ENCODE measurements at places on chromosomes 4 and X.

GRCh38 chr4:115292320-115293092, 179.1 kb upstream of the NDST4 start:
- DNase-seq, result no peak

GRCh38 chrX:78316265-78316664, 11.1 kb downstream of the CYSLTR1 start:
- DNase-seq, result no peak

DNA sequence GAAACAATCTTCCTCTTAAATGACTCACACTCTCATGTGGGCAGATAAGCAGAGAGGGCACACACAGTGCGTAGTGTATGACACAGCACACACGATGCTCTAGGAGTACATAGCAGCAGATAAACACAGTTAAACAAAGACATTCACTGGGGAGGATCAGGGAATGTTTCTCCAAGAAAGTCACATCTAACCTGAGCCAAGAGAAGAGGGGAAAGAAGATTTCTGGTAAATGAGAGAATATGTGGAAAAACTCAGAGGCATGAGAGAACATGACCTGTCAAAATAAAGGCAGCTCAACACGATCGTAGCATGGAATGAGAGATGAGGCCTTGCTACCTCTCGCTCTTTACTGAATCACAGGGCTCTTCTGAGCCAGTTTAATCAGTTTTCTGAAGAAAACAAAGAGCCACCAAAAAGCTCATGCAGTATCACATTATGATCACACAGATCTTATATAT, 251.0 kb downstream of the ANK2 start:
- no peak for DNase-seq

DNA sequence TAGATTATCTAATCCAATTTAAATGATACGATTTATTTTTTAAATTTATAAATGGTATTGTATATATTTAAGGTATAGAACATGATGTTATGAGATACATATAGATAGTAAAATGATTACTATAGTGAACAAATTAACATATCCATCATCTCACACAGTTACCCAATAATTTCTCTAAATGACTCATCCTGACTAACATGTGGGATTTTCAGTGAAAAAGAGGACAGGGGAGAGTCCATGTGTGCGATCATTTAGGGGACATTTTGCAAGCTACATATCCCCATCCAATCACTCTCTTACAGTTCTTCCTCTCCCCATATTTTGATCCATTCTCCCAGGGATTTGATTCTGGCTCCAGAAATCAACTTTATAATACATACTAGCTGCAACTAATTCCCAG, 88.2 kb downstream of the ABCB7 start:
- no peak for DNase-seq

DNA sequence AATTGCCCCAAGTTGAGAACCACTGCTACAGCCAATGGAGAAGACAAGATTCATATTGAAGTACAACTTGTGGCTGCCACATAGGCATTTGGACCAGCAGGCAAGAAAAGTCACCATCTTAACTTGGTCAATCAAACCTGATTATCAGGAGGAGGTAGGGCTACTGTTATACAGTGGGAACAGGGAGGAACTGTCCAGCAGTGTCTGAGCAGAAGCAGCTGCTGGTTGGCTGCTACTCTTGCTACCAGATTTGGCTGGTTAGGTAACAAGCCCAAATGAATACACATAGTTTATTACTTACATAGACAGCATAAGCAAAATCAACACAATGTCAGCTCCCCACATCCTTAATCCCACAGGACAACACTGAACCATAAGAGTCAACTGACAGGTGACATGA, 39.4 kb downstream of the ATP1B4 start:
- no peak for DNase-seq

DNA sequence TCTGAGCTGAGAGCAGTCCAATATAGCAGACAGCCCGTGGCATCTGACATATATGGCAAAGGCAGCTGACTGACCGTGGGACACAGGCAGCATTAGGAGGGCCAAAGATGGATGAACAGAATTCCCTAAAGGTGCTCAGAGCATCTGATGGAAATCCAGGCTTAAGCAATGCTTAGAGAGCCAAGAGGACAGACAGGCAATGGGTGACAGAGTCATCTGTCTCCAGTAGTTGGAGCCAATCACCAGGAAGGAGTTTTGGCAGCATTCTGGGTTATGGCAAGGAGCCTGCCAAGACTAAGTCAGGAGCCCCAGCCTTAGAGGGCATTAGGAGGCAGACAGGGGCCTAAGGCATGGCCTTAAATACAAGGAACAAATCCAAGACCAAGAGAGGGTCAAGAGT, 153.3 kb upstream of the USP9X start:
- DNase-seq, result no peak

DNA sequence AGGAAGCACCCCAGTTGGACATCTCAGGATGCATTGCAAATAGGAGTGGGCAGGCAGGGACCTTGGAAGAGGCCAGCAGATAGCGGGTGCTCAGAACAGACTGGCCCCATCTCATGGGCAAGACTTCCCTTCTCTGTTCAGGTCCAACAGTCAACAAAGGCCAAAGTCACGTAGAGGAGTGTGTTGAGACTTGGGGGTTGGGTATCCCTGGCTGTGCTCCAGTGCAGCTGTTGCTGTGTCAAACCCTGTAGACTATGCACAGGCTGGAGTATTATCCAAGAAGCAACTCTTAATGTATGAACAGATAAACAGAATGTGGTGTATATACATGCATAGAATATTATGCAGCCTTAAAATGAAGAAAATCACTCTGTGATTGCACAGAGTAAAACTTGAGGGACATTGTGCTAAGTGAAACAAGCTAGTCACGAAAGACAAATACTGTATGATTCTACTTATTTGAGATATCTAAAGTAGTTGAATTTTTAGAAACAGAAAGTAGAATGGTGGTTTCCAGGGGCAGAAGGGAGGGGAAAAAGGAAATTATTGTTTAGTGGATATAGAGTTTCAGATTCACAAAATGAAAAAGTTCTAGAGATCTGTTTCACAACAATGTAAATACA, 192.1 kb upstream of the LCORL start:
- DNase-seq, result no peak

- no peak for DNase-seq
Measured at GRCh38 chr4:88108747-88109122, 49.7 kb downstream of the ABCG2 start.

GRCh38 chr4:48067536-48067935, 51.0 kb downstream of the NIPAL1 start:
- no peak for DNase-seq

- peak; percentile 33 for DNase-seq
Measured at GRCh38 chrX:46978341-46979291, 66.4 kb downstream of the JADE3 start.

GRCh38 chr4:106652095-106652494, 283.5 kb upstream of the GIMD1 start:
- DNase-seq, result no peak

GRCh38 chrX:135512508-135513129, 7.8 kb upstream of the INTS6L start:
- no peak for DNase-seq

DNA sequence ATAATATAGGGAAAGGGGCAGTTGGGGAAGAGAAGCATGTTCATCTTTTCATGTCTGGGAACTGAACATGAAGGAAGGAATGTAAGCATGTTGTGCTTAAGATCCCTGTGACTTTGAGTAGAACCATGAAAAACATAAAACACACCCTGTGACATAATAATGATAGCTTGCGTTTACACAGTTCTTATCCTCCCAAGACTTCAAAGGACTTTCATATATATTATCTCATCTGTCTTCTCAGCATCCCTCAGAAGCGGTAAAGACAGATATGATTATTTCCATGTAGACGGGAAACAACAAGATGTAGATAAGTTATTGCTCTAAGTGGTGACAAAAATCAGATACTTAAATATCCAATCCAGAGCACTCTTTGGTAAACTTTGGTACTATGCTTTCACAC, 3.3 kb upstream of the SH3RF1 start:
- DNase-seq, result no peak

- peak; percentile 8 for DNase-seq
Measured at GRCh38 chrX:130393451-130394074, 8.1 kb upstream of the GPR119 start.

- DNase-seq, result no peak
Measured at GRCh38 chrX:122941806-122942205, 242.3 kb upstream of the GRIA3 start.

DNA sequence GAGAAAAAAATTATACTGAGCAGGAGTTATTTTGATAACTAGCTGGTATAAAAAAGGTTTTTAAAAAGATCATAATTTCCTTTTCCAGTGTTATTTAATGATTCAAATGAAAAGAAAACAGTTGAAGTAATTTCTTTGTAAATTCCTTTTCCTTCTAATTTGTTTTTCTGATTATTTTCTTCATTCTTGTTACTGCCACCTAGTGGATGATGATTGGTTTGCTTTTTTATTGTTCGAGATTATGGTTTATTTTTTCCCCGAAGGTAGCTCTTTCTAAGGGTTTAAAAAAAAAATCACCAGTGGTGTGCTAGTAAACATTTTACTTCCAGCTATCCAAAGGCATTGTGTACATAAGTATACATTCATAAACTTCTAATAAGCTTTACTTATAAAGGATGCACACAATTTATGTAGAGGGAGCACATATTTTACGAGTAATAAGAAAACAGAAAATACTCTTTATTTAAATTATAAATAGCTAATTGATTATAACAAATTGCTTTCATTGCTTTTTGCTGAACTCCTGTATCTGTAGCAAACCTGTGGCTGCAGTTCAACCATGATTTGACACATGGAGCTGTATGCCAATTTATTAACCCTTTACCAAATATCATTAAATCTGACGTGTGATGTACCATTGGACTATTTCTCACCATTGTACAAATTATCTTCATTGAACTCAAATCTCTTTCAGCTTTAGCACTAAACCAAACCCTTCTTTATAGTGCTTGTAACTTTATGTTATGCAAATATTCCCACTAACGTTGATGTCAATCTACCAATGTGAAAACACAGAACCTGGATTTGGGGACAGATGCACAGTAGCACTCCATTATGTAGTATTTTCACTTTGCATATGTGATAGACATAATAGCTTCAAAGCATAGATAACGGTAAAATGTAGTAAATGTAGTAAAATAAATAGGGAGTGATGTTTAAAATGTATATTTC, 97.8 kb upstream of the ANK2 start:
- no peak for DNase-seq

DNA sequence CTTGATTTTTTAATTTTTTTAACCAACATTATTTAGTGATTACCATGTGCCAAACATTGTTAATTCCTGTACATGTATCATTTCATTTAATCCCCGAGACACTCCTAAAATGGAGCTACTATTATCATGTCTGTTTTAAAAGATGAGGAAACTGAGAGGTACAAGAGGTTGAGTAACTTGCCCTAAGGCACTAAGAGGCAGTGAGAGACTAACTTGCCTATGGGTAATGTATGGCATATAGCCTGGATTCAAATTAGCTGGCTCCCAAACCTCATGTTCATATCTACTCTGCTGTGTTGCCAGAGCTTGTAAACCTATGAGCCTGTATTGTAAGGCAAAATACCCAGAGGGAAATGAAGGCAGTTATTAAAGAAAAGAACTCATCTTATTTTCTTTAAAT, 443.6 kb downstream of the IL15 start:
- no peak for DNase-seq

DNA sequence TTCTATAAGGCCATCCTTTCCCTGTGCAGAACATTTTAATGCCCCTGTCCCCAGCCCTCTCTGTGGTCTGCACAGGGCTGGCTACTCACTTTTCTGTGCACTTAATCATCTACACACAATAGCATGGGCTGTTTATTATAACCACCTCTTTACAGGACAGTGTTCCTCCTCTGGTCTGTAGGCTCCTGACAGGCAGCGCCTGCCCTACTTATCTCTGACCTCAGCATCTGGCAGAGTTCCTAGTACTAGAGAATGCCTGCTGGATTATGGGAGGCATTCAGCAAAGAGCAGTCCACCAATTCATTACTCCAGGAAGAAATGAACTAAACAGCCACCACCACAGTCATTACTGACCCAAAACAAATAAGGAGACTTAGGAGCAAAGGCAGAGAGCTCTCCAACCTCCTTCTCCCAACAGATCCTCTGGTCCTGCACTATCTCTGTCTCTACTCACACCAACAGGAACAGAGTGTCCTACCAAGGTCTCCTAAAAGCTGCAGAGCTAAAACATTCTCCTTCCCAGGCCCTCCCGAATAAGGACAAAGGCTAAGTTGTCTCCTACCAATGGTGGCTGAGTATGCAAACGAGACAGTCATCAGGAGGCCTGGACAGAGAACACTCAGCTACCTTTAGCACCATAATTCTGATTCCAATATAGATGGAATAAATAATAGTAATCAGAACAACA, 279.2 kb downstream of the QDPR start:
- DNase-seq, result no peak

GRCh38 chr4:154593868-154594267, 3.3 kb upstream of the FGA start:
- DNase-seq, result no peak

DNA sequence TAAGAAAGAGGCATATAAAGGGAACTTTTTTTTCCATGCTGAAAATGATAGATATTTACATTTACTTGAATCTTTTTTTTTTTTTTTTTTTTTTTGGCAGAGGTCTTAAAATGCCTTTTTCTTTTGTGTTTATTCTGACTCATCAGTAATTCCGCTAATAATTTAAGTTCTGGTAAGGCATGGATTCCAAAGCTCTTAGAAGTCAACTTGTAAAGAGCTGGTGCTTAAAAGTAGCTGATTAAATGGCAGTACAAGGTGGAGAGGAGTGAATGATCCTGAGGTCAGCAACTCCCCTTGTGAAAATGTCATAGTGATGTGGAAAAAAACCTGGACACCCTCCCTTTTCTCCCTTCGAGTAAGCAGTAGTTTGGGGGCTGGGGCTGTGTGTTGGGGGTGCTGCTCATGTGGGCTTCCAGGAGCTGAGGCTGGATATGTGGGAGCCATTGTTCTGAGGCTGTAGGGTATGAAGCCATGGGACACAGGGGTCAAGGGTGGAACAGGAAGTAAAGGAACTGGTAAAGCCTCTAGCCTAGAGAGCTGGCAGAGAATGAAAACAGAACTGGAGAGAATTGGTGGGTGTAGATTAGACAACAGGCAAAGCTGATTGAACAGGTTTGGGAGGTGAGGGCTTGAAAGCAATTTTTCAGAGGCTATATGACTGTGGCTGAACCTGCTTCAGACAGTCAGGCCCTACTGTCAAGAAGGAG, 41.0 kb upstream of the PITX2 start:
- no peak for DNase-seq

GRCh38 chr4:113452868-113453620, 308.5 kb downstream of the CAMK2D start:
- DNase-seq, result no peak

- DNase-seq, result no peak
Measured at GRCh38 chrX:38937926-38938325, 136.7 kb downstream of the MID1IP1 start.

GRCh38 chr4:80492761-80493160, 157.2 kb downstream of the CFAP299 start:
- DNase-seq, result no peak

DNA sequence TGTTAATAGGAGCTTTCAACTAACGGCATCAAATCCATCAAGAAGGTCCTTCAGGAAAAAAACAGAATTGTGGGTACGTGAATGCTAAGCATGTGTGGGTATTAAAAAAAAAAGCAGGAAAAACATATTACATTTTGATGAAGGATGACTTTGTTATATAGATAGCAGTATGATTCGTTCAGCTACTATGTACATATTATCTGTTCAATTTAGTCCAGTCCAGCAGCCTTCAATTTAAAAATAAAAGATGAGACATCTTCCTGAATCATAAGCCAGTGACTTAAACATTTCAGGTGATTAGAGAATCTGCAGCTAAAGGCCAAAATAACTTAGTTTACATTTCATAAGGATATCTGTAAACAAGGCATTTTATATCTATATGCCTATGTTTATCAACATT, 63.4 kb downstream of the LCORL start:
- DNase-seq, result no peak

GRCh38 chr4:161314371-161314770, 849.4 kb downstream of the FSTL5 start:
- no peak for DNase-seq

GRCh38 chr4:81724925-81725329, 253.2 kb upstream of the RASGEF1B start:
- no peak for DNase-seq

Data from NCI-H1092 (cell line).